ENCODE measurements at places on chromosomes 3 and 15.
A peak's percentile ranks its signal among the peaks of the same experiment; 100 is the strongest.

DNA sequence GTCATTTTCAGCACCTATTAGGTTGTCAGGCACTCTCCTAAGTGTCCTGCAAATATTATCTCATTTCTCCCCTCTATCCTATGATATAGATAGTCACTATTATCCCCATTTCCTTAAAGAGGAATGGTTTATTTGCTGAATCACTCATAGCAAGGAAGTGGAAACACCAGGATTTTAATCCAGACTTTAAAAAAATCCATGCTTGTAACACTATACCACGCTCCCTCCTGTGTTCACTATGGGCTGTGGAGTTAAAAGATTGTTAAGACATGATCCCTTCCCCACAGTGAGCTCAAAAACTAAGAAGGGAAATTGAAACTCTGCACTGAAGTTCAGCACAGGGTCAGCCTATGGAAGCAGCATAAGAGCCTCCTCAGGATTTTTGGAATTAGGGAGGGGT lies 60.2 kb downstream of the TMEM39A start:
- DNase-seq, result no peak

DNA sequence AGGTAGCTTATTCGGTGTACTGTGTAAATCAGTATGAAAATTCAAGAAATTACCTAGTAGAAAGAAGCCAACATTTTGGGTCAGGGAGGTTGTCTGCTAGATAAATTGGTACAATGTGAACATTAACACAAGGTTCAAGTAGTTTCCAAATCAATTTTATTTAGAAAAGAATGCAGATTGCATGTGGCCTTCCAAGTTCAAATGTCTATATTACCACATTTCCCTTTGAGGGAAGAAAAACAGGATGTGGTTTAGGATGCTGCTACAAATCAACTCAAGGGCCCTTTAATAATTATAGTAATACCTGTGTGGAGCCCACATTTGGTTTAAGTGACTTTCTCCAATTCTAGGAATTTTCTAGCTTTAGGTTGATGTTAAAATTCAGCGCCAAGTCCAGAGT lies 57.5 kb downstream of the CADPS start:
- DNase-seq, result no peak

DNA sequence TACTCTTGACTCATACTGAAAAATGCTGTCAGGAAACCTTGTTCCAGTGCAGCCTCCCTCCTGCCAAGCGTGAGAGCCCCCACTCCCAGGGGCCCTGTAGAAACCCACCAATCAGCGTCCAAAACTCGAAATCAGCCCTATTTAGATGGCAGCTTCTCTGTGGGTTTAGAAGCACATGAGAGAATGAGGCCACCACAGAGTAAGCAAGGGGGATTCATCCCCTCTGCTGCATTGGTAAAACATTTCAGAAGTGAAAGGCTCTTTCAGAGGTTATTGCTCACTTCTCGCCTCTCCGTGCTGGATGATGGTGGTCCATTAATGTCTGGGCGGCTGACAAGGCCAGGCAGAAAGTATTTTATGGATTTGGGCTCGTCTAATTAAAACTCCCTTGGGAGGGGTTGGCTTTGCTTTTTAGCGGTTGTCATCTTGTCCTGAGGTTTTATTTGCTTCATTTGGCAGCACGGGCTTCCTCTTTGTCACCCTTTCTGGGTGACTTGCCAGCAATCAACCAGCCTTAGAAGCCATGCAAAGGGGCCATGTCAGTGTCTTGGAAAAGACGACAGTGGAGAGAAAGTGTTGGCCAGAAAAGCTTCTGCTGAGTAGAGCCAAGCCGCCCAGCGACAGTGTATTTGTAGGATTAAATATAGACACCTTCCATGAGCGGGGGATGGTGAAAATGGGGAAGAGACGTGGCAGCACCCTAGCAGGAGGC lies 145.5 kb downstream of the ATP10A start:
- DNase-seq, result no peak

- DNase-seq, result peak; percentile 67
These were observed 18.8 kb downstream of the PLA2G4F start for GRCh38 chr15:42137461-42138261.

DNA sequence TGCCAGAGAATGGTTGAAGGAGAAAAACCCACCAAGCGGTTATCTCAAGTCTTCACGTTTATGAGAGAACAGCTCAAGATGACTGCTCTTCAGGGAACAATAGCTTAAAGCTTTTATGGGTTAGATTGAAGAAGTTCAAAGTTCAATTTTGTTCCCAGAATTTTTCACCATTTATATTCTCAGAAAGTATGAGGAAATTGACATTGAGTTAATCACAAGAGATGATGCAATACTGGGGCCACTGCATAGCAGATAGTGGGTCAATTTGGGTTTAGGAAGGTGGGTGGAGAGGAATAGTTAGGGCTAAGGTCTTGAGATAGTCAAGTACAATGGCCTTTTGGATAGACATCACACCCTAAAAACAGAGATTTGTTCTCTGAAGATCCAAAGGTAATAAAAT lies 539.3 kb downstream of the SQOR start:
- no peak for DNase-seq

GRCh38 chr15:61420546-61420945 lies 191.4 kb upstream of the RORA start:
- DNase-seq, result no peak

GRCh38 chr3:115784739-115785536 lies 161.6 kb downstream of the GAP43 start:
- DNase-seq, result no peak

- no peak for DNase-seq
These were observed 342.8 kb downstream of the TBC1D5 start for GRCh38 chr3:17399586-17399985.

Measured in GM10248 (cell line).